ENCODE measurements at places on chromosomes 12 and 14.

DNA sequence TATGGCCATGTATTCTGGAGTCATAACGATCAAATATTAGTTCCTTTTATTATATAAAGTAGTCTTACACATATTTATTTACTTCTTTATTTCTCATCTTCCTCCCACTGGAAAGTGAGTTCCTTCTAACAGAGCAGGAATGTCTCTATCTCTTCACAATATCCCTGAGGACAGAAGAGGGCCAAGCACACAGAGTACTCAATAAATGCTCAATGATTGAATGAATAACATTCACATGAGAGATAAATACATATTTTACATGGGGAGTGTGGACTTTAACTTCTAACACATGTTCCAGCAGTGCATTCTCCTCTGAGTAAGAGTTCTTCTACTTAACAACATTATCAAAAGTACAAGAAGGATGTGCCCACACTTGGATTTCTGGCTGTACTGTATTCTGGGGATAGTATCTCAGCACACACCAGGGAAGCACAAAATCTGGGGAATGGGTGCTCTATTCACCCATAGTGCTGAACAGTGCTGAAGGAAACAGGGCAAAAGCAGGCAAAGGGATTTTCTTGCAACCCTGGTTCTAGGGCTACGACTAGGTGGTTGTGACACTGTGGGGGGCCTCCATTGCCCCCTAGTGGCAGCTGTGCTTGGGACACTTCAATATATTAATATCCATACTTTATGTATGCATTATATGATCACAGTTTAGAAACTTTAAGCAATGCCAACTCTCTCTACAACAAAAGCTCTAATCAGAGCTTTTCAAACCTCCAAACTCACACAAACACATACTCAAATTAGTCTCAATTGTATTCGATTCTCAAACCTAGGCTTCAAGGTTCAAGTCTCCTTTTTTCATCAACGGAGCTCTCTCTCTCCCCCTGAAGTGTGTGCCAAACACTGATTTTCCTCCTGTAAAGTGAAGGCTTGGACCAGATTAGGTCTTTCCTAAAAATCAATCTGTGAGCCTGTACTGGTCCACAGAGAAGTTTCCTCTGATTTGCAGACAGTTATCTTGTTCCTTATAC is 115.5 kb downstream of the SLC2A13 start:
- peak; percentile 51 for DNase-seq

DNA sequence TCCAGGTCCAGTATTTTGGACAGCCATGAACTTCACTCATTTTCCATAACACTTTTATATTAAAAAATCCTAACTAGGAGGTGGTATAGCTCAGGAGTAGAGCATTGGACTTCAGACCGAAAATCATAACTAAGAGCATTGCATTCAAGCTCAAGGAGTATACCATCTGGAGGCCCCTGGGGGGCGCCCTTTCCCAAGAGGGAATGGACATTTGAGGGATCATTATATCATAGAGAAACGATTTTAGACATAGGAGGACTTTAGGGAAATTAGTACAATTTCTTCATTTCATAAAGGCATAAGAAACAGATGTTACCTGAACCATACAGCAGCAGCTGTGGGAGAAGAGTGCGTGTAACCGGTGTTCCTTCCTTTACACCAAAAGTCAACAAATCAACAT is 5.2 kb upstream of the ATG14 start:
- peak; percentile 39 for DNase-seq

GRCh38 chr14:73814153-73814552 is 37.5 kb upstream of the PTGR2 start:
- no peak for DNase-seq

DNA sequence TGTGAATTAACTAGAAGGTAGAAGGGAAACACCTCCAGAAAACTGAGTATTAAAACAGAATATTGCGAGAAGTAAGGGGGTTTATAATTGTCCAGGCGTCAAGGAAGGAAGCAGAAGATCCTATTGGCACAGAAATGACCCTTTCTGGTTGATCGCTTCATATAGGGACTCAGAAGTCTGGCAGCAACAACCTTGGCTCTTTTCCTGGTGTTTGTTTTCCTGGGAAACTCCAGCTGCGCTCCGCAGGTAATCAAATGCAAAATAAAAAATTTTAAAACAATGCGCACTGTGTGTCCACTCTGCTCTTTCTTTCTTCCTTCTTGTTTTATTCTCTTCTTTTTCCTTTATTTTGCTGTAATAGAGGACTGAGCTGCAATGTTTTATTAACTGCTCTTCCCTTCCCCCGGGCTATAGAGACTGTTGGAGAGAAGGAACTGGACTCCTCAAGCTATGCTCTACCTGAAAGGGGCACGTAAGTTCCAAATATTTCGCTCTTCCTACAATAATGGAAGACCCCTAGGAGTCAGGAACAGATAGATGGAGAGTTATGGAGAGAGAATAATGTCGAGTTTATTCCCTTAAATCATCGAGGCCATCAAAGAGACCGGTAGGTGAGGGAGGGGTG is 737 bp downstream of the SPX start:
- no peak for DNase-seq

DNA sequence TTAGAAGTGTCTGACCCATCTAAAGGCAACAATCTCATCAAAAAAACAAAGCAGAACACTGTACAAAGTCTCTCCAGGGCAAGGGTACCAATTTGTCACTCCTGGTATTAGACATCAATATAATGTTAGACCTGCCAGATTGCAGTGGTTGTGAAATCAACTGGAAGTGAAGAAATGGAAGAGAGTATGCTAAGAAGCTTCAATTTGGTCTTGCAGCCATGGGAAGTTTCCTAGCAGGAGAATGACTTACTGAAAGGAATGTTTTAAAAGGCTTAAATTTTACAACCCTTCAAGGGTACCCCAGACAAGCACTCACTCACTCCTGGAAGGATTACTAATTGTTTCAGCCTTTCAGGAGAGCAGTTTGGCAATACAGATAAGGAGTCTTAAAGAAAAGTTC is 18.9 kb downstream of the LLPH start:
- DNase-seq: no peak

Data from HuH-7 (cell line).